ENCODE measurements at places on chromosomes 16 and 17. TPM values are rescaled to one million over a fixed set of nuclear protein-coding genes. Genes with fewer than 3 reads are reported as not detected.

ITGB4 gene
- total RNA-seq = 0.09 TPM

OR1A1 gene
- not detected for total RNA-seq

DNA sequence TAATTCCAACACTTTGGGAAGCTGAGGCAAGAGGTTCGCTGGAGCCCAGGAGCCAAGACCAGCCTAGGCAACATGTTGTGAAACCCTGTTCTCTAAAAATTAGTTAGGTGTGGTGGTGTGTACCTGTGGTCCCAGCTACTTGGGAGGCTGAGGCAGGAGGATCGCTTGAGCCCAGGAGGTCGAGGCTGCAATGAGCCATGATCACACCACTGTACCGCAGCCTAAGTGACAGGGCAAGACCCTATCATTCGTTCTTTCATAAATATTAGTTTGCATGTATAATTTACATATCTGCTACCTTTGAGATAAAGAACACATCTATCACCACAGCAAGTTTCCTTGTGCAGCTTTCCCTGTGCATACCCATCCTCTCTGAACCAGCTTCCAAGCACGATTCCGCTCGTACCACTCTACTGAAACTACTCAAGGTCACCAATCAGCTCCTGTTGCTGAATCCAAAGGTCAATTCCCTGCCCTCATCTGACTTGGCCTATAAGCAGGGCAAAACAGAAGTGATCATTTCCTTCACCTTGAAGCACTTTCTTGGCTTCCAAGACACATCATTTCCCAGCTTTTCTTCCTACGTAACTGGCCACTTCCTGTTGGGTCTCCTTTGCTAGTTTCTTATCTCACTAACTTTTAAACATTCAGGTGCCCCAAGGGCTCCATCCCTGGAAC lies 49.1 kb downstream of the GRB2 start:
- DNase-seq = no peak

DNA sequence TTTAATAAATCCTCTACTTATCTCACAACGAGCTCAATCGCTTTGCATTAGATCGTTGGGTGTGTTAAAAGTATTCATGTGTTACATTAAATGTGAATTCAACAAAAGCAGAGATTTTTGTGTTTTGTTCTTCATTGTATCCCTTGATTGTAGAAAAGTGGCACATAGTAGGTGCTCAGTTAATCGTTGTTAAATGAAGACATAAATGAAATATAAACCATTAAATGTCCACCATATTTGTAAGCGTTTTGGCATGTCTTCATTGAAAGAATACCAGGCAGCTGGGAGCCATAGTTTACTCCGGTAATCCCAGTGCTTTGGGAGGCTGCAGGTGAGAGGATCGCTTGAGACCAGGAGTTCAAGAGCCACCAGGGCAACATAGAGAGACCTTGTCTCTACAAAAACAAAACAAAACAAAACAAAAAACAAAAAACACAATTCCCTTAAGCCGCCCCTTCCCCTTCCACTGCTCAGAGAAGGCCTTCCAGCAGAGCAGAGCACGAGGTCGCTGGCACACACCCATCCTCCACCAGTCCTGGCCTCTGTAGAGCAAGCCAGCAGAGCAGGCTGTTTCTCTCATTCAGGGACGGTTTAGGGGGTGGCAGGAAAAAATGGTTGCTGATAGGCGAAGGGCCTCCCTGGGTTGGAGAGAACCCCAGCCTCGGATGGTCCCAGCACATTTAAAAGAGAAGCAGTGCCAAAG lies 673 bp upstream of the CHD9 start:
- peak; percentile 46 for DNase-seq

DNA sequence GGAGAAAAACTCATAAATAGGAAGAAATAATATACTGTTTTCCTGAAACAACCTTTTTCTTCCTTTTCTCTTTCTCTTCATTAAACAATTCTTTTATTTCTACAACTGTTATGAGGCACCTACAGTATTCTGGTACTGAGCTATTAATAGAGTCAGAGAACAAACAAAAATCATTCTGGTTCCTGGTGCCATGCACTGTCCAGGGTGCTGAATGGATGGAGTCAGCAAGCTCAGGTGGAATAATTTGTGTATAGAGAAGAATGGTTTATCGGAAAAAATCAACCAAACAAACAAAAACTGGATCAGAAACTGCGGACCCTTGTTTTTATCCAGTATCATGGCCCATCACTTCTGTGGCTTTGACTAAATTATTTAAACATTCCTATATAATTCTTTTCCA lies 430.3 kb upstream of the GOT2 start:
- DNase-seq = no peak

GRCh38 chr17:46776298-46777005 lies 42.0 kb downstream of the WNT3 start:
- DNase-seq = no peak

GRCh38 chr16:11403920-11404319 lies 58.7 kb downstream of the RMI2 start:
- no peak for DNase-seq

DNA sequence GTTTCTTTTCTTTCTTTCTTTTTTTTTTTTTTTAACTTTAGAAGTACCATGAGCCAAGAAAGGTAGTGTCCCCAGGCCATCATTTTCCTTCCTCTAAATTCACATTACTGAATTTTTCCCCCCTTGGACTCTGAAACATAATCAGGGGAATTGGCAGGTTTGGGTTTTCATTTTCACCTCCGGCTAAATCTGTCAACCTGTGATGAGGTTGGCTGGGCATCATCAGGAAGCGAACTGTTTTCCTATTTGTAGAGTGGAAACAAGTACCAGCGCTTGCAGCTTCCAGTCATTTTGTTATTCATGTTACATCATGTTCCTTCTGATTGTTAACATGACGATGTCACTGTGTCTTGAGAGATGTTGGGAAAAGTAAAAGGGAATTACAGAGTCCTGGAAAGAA lies 641.9 kb upstream of the RBFOX1 start:
- no peak for DNase-seq

- DNase-seq = no peak
Observed at GRCh38 chr16:68113059-68113761, 28.0 kb downstream of the NFATC3 start.

- DNase-seq = no peak
Observed at GRCh38 chr16:76277460-76278030, 344 bp downstream of the CNTNAP4 start.

DNA sequence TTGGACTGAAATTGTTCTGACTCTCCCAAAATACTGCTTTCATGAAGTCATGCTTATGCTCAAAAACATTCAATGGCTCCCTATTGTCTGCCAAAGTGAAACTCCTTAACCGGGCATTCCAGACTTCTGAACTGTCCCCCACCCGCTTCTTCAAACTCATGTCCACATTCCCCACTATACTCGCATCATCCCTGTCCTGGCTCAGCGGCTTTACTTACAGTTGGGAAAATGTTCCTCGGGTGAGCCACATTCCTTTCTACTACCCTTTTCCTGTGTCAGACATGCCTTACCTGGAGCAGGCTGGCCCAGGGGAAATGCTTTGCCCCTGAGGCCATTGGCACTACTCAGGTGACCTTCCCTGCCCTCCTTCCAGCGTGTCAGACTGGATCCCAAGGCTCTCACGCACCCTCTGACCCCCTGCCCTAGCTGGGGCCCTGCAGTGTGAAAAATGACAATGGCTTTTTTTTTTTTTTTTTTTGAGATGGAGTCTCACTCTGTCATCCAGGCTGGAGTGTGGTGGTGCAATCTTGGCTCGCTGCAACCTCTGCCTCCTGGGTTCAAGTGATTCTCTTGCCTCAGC lies 5.3 kb downstream of the CYGB start:
- peak; percentile 55 for DNase-seq

DNA sequence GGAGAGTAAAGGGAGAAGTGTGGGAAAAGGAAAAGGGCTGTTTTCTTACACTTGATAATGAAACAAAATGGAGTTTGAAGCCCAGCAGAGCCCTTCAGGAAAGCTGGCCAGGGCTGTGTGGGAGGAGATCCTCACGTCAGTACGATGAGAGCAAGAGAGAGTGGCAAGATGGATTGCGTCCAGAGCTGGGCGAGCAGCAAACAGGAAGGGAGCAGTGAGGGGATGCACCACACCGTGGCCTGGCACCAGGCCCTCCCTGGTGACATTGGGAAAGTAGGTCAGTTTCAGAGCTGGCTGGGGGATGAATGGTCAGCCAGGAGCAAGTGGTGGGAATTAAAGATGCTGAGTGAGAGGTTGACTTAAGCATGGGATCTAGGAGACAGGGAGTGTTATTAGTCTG lies 273.6 kb downstream of the GRIN2A start:
- DNase-seq = no peak

GRCh38 chr16:11875721-11876120 lies 24.4 kb upstream of the RSL1D1 start:
- DNase-seq = no peak

DNA sequence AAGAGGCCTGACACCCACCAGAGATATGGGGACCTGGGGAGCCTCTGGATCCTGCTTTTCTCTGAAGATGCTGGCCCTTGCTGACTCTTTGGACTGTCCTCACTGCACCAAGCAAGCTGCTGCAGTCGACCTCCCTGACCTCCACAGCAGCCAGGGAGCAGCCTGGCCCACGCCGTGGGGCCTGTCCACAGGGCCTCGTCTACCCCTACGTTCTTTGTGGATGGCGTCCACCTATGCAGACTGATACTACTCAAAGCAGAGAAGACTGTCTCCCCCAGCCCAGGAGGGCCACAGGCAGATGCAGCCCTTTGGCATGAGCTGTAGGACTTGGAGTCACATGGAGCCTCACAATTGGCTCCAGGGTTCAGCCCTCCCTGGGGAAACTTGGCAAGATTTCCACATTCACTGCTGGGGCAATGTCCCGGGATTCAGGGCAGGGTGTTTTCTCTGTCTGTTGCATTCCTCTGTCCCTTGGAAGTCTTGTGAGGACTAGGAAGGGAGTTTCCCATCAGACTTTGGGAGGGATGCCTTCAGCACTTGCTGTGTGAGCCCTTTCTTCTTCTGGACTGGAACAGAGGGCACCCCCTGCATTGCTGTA lies 152.2 kb downstream of the NTN1 start:
- DNase-seq = no peak

- DNase-seq = no peak
Observed at GRCh38 chr16:57485091-57485915, 990 bp downstream of the DOK4 start.

DNA sequence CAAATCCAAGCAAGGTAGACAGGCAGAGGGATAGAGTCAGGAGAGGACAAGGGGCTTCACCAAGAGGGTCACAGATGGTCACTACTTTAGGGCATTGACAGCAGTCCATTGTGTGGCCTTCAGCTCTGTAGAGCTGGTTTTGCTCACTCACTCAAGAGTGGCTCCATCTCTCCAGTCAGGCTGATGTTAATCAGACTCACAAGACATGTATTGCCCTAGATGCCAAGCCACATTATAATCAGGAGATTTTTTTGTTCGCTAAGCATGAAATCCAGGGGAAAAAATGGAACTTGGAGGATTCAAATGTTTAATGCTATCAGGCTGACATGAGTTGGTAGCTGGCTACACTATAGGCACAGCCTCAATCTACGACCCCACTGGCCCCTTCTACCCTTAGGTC lies 32.5 kb downstream of the CD300LF start:
- DNase-seq = no peak

DNA sequence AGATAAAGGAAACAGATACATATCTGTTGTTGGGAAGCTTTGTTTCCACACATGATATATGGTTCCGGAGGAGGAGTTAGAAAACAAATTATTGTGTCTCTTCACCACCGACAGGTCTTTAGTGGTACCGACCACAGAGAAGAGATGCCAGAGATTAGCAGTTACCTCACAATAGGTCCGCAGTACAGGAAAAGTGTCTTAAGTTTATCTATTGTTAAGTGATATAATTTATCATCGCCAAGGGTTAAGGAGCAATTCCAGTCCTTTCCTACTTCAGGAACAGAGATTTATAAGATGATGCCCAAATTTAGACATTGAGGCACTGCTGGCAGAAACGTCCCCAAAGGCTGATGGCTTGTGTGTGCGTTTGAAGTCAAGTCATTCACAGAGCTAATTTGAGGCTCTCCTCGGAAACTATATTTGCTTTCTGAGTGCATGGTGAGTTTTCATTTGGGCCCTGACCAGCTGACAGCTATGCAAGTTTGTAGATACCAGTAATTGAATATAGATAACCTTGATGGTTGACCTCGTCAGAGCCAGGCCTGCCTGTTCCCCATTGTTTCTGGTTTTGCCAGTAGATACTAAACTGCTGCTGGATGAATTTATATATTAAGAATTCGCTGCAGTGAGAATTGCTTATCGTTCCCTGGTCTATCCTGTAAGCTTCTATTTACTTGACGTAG lies 196.4 kb upstream of the IRX3 start:
- DNase-seq = no peak

DNA sequence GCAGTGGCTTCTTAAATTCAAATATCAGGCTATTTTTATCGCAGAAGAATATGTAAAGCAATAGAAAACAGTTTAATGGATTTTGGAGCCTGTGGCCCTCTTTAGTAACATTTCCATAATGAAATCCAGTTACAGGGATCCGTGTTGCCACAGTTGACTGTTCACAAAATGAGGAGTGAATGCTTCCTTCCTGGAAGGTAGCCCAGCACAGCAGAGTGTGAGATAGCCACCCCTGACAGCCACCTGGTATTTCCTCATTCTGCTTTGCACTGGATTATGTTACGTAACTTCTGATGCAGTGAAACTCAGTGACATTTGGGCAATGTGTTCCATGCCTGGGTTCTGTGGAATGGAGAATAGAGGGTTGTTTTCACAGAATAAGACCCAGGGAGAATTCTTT lies 517.2 kb downstream of the RBFOX1 start:
- DNase-seq = no peak

DNA sequence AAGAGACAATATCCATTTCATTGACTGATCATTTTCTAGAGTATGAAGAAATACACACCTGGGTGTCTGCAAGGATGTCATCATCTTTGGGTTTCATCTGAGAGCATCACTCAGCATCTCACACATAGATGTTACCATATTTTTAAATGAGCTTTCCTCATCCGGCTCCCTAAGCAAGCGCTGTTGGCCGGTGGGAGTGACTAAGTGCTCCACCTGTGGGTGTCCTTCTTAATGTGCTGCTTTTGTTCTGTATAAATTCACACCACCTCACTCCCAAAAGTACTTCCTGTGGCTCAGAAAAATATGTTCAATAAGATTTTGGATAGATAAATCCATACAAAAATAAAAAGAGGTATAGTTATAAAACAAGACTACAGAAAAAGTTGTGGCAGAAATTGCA lies 7.4 kb downstream of the SSTR2 start:
- no peak for DNase-seq
